Uterus (tissue), 4 donors: ENCODE measurements at places on chromosomes 12 and 14.

- DNase-seq: no peak
Observed at GRCh38 chr12:110780448-110780847, 37.8 kb upstream of the PPP1CC start.

DNA sequence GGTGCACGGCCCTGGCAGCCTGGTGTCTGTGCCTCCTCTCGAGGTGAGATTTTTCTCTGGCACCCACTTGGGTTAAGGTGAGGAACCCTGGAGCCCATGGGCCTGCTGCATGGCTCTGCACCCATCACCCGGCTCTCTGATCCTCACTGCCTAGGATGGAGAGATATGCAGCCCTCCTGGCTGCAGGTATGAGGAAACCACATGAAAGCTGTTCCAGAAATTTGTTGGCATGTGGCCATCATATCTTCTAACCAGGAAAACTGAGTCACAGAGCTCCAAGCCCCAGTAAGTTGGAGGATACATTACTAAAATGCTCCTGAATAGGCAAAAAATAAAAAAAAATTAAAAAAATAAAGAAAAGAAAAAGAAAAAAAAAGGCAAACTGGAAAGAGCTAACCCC, 39.3 kb upstream of the DDX11 start:
- no peak for DNase-seq

DNA sequence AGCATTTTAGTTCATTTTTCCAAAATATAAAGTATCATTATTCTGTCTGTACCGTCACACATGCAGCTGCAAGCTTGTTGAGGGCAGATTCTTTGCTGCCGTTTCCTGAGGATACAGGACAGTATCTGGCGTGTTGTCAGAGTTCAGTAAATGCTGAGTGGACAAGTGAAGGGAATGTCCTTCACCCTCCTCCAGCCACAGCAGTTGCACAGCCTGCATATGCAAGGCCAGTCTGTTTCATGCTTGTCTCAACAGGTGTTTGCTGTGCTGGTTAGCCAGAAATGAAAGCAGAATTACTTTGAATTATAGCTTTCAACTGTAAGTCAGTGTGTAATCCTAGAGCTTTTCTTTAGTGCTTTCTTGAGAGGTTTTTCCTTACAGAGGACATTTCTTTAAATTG, 36.5 kb downstream of the TDP1 start:
- no peak for DNase-seq

- no peak for DNase-seq
Observed at GRCh38 chr14:77886010-77886409, 86.1 kb downstream of the ADCK1 start.

GRCh38 chr12:80825506-80825905, 108.8 kb downstream of the MYF5 start:
- no peak for DNase-seq

GRCh38 chr12:69698769-69699540, at the start of gene BEST3:
TSS of gene BEST3 (minus strand) at chr12:69699303. CDS start at chr12:69697798, 1,505 bp downstream.
- DNase-seq: no peak
